ENCODE measurements at places on chromosomes 11 and 22.

- DNase-seq, result no peak
These were observed 313.6 kb downstream of the ETS1 start for GRCh38 chr11:128273736-128274135.

- DNase-seq, result no peak
These were observed 60.2 kb downstream of the ENDOD1 start for GRCh38 chr11:95149651-95150364.

DNA sequence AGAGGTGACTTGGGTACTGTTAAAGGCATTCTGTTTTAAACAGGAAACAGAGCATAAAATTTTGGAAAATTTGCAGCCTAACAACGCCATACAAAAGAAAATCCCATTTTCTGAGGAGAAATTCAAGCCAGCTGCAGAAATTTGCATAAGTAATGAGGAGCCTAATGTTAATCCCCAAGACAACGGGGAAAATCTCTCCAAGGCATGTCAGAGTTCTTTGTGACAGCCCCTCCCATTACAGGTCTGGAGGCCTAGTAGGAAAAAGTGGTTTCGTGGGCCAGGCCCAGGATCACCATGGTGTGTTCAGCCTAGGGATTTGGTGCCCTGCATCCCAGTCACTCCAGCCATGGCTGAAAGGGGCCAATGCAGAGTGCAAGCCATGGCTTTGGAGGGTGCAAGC is 1333.1 kb upstream of the TENM4 start:
- no peak for DNase-seq

- DNase-seq, result peak; percentile 58
These were observed 7.3 kb upstream of the SYT7 start for GRCh38 chr11:61587951-61588727.

- no peak for DNase-seq
These were observed 91.5 kb upstream of the YWHAH start for GRCh38 chr22:31852691-31853421.

- DNase-seq, result no peak
These were observed 30.6 kb downstream of the TECTA start for GRCh38 chr11:121131656-121132055.

DNA sequence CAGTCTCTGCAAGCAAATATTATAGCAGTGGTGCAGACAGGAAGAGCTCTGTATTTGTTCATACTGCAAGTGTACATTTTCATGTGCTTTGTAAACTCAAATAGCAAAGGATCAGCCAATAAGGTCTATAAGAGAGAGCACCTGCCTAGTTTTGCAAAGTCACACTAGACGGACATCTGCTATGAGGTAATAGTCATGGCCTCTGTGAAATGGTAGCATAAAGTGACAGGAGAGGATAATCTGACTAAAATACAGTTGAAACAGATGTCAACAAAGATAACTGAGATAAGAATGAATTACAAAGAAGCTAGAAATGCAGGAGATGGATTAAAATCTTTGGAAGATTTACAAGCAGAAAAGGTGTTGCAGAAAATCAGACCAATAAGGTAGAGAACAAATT is 70.6 kb upstream of the SPON1 start:
- DNase-seq, result no peak

- peak; percentile 53 for DNase-seq
These were observed 9.6 kb downstream of the ADM start for GRCh38 chr11:10314199-10315072.

GRCh38 chr11:58059007-58059350 is 28.2 kb downstream of the OR6Q1 start:
- no peak for DNase-seq

DNA sequence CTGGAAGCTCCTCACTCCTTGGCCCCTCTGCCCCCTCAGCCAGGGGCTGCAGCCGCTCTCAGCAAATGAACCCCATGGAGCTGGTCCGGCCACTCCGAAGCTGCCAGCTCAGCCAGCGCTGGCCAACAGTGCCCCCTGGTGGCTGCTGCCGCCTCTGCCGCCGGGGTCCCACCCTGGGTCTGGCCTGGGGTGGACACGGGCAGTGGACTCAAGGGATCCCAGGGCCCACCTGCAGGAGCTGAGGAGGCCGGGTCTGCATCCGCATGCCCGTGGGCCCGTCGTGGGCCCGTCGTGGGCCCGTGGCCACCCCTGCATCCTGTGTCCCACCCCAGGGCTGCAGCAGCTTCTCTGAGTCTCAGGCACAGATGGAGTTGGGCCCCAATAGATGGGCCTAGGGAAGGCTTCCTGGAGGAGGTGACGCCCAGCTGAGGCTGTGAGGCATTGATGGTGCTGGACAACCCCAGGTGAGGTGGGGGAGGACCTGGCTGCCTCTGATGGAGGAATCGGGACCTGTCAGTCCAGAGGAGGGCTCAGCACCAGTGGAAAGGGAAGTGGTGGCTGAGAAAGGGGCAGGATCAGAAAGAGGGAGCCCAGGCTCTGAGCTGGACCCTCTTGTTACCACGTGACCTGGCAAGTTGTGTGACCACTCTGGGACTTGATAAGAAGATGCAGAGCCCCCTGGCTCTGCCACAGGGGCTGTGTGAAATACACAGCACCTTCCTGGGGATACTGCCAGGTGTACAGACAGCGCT is 522.3 kb downstream of the BRD1 start:
- peak; percentile 10 for DNase-seq

DNA sequence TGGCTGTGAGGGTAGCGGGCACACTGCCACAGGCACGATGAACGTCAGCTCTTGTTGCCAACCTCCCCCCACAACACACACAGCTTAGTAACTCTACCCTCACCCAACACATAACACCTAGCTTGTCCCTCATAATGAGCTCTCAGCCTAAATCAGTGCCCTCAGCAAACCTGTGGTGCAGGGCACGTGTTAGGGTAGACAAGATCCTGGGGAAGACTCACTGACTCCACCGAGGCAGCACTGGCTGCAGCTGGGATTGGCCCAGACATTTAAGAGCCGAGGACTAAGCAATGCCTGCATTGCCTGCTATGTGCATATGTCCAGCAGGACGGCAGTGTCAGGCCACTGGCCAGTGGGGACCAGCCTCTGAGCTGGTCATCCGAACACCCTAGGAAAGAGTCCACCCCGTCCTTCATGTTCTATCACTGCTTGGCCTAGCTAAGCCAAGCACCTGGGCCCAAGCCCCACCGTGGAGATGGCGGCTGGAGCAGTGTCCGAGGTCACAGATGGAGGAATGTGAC is 32.9 kb upstream of the TRIM29 start:
- no peak for DNase-seq

DNA sequence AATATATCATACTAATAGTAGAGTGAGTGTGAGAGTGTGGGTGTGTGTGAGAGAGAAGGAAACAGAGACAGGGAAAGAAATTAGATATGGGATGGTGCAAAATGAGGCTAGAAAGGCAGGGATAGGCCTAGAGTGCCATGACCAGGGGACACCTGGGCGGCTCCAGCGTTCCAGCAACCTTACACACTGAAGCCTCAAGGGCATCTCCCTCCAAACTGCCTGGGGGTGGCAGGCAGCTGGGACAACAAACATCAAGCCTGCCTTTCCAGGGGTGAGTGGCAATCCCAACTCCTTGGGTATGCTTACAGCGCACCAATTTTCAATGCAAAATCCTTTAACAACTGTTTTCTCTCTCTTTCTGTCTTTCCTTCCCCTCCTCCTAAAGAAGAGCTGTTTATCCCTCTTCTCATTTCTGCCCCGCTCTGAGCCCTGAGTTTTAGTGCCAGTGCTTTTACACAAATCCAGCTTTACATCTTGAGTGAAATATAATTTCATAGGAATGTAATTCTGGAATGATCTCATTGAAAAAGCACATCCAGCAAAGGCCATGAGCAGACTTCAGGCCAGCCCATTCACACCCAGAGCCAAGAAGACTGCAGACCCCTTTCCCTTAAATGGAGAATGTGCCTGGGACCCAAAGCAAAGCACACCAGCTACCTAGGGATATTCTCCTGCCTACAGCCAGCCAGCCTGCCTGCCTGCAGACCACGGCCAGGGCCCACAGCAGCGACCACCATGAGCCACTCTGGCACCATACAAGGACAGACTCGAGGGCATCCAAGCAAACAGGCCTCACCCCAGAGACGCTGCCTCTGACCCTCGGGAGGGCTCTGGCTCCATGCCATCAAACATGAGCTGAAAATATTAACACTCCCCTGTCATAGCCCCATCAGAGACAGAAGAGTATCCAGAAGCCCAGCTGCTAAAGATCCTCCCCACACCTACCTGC is 90.3 kb downstream of the RPL27A start:
- no peak for DNase-seq

DNA sequence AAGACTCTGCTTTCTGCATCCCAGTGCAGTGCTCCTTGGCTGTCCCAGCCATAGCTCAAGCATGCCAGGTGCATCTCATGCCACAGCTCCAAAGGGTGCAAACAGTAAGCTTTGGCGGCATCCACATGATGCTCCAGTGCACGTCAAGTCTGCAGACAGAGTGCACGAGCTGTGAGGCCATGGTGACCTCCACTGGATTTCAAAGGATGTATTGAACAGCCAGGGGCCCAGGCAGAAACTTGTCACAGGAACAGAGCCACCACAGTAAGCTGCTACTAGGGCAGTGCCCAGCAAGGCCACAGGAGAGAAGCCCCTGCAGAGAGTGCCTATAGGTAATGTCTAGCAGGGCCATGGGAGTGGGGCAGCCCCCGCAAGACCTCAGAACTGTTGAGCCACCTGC is 206.8 kb upstream of the DDI1 start:
- no peak for DNase-seq

- DNase-seq, result no peak
These were observed 450.0 kb upstream of the CCDC179 start for GRCh38 chr11:23310276-23310675.

DNA sequence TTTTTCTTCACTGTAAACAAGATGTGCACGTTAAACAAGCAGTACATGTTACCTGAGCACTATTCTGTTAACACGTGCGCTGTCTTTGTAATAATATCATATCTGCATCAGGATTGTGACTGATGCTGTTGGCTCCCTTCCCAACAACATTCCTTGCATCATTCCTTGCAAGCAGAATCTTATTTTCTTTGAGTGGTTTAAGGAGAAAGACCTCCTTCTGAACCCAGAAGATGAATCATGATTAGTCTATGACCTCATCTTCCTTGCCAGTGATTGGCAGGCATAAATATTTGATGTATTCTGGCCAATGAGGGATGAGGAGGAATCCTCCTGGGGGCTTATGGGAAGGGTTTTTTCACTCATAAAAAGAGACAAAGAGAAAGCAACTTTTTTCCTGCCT is 46.2 kb downstream of the C11orf71 start:
- DNase-seq, result no peak

GRCh38 chr11:85385547-85385946 is 241.6 kb downstream of the DLG2 start:
- no peak for DNase-seq

- no peak for DNase-seq
These were observed 23.9 kb downstream of the TSPAN32 start for GRCh38 chr11:2325719-2326118.

- DNase-seq, result no peak
These were observed 1.2 kb downstream of the CSRP3 start for GRCh38 chr11:19200410-19201201.

DNA sequence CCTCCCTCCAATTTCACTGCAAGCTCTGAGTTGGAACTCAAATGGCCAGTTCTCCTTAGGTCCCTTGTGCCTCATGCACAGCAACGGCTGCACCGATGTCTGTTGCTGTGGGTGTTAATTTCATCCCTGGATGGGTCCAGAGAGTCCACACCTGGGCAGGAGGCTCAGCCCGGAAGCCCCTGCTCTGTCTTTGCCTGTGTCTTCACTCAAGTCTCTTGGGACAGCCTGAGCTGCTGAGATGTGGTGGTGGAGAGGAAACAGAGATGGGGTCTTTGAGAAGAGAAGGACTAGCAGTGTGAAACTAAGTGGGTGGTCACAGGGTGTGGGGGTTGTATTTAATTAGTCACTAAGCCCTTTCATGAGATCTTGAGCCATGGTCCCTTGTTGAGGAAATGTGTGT is 109.3 kb downstream of the NECTIN1 start:
- DNase-seq, result no peak

DNA sequence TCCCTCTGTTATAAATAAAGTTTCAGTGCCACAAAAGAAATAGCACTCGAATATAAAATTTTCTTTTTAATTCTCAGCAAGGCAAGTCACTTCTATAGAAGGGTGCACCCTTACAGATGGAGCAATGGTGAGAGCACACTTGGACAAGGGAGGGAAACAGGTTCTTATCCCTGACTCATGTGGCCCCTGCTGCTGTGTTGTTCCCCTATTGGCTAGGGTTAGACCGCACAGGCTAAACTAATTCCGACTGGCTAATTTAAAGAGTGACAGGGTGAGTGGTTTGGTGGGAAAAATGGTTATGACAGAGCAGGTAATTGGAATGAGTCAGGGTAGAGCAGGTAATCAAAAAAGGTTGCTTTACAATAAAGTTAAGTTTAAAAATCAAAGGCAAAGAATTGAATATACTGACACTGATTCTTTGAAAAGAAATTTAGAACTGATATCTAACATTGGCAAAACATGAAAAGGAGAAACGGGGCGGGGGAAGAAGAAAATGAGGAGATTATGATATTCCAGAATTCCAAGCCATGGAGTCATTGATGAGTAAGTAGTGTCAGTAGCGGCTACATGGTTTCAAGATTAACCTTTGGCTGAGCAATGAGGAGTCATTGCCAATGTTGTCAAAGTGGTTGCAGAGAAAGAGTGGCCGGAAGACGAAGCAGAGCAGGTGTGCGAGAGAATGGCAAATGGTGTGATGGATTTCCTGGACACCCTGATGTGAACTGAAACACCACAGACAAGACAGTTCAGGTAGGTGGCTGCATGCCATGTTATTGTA is 48.4 kb upstream of the MRGPRX1 start:
- no peak for DNase-seq

GRCh38 chr11:74820763-74821162 is 72.1 kb downstream of the RNF169 start:
- no peak for DNase-seq

DNA sequence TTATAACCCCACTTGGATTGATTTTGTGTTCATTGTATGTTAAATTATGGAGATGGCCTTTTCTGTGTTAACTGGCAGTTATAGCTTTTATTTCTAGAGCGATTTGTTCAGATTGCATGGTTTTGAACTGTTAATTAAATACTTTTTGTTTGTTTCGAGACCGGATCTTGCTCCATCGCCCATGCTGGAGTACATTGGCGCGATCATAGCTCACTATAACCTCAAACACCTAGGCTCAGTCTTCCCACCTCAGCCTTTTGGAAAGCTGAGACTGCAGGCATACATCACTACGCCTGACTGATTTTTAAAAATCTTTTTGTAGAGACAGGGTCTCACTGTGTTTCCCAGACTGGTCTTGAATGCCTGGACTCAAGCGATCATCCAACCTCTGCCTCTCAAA is 77.0 kb downstream of the FAM83F start:
- no peak for DNase-seq
